ENCODE measurements at places on chromosomes 5 and 9.

- DNase-seq: no peak
Measured at GRCh38 chr5:61589946-61590345, 257.9 kb downstream of the ZSWIM6 start.

- DNase-seq: no peak
Measured at GRCh38 chr9:126842977-126843799, 17.3 kb upstream of the ZBTB34 start.

- no peak for DNase-seq
Measured at GRCh38 chr9:76510446-76510845, 51.5 kb downstream of the GCNT1 start.

GRCh38 chr9:89418882-89419640 is 78.9 kb downstream of the SEMA4D start:
- peak; percentile 68 for DNase-seq

GRCh38 chr5:144203750-144204596 is 33.3 kb downstream of the KCTD16 start:
- DNase-seq: peak; percentile 8

GRCh38 chr5:178293815-178294214 is 61.2 kb upstream of the PHYKPL start:
- DNase-seq: no peak

DNA sequence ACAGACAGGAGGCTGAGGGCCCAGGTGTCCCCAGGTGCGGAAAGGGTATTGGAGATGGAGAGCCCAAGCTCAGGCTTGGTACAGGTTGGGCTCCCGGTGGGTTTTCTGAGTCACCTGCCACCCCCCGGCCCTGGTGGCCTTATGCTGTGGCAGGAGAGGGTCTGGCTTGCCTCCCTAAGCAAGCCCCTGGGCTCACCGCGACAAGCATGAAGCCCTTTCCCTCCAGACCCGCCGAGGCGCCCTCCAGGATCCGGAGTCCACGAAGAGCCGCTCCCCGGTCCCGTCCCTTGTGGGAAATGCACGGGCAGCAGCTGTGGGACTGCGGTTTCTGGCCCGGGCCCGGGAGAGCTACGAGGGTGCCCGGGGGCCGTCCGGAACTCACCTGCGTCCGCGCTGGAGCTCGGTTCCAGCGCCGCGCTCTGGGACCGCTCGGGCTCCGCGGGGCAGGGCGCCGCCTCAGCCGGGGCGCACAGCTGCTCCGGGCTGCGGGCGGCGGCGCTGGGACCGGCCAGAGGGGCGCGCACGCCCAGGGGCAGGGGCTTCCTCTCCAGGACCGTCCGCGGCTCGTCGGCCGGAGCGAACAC is 757 bp downstream of the SAPCD2 start:
- DNase-seq: no peak

DNA sequence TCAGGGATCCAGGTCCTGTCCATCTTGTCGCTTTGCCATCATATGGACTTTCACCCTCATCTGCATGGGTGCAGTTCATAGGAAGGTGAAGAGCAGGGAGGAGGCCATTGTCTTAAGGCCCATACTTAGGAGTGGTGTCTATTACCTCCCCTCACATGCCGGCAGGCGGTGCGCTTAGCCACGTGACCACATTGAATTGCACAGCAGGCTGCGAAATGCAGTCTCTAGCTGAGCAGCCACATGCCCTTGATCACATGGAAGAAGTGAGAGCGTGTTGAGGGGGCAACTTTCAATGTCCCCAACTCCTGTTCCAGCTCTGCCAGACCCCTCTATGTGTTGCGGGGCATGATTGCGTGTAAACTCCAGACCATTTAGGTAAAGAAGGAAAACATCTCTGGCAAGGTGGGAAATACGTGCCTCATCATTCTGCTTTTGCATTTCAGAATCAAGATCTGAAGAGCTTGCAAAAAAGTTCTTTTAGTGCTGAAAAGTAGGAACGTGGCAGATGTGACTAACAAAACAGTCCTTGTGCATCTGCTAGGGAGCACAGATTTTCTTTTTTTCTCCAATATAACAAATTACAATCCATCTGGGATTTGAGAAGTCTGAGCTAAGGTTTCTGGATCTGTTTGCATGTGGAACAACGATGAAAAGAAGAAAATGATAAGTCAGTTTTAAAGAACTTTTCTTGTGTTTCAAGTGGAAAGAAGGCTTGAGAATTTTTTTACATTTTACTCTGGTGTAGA is 34.4 kb downstream of the ROPN1L start:
- DNase-seq: no peak

DNA sequence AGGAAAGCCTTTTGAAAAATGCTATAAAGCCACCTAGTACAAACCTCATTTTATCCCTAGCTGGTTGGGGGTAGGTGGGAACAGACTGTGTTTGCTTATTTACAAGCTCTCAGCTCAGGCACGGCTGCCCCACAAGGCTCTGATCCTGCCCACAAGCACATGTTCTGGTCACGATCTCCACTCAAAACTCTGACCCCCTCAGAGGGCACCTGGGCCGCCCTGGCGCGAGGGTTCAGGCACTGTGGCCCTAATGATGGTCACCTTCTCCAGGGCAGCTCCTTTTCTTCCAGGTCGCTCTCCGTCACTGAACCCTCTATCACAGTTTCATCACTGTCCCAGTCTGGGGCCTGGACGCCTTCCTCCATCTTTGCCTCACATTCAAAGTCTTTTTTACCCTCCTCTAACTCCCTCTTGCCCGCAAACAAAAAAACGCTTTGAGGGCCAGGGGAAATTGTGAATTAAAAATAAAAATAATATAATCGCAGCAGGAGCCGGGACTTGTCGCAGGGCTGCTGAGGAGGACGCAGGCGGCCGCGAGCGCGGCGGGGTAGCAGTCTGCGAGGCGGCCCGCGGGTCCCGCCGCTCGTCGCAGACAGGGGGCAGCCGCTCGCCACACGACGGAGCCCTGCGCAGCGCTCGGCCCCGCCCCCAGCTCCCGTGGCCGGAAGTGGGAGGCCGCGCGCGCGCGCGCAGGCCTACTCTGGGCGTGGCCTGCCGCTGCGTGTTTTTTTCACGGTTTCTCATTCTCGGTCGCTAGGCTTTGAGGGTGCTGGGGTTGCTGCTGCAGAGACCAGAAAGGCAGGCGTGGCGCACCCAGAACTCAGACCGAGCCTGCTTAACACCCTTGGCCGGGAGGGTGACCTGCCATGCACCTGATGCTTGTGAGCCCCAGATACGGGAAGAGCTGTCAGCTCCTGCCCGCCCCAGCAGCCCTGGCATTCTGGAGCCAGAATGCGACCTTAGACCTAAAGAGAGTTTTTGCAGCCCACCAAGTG is at the start of gene ANKRD31:
TSS of gene ANKRD31 (minus strand) at position 557 of the 995 bp plus-strand sequence. CDS start at position 365, 192 bp downstream.
- DNase-seq: peak; percentile 76

DNA sequence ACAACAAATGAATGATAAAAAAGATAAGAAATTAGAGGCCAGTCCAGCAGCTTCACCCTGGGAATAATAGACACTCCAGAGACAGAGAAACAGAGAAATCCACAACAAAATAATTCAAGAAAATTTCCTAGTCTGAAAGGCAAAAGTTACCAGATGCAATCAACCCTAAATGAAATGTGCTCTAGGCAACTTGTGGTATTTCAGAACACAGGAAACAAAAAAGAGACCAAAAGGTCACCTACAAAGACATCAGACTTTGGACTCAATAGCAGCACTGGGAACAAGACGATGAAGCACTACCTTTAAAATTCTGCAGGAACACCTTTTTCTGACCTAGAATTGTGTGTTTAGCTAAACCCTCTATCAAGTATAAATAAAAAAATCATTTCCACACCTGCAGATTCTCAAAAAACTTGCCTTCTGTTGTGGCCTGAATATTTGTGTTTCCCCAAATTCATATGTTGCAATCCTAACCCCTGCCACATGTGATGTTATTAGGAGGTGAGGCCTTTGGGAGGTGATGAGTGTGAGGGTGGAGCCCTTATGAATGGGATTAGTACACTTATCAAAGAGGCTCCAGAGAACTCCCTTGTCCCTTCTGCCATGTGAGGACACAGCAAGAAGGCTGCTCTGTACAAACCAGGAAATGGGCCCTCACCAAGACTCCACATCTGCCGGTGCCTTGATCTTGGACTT is 5.9 kb upstream of the MAPK9 start:
- no peak for DNase-seq

DNA sequence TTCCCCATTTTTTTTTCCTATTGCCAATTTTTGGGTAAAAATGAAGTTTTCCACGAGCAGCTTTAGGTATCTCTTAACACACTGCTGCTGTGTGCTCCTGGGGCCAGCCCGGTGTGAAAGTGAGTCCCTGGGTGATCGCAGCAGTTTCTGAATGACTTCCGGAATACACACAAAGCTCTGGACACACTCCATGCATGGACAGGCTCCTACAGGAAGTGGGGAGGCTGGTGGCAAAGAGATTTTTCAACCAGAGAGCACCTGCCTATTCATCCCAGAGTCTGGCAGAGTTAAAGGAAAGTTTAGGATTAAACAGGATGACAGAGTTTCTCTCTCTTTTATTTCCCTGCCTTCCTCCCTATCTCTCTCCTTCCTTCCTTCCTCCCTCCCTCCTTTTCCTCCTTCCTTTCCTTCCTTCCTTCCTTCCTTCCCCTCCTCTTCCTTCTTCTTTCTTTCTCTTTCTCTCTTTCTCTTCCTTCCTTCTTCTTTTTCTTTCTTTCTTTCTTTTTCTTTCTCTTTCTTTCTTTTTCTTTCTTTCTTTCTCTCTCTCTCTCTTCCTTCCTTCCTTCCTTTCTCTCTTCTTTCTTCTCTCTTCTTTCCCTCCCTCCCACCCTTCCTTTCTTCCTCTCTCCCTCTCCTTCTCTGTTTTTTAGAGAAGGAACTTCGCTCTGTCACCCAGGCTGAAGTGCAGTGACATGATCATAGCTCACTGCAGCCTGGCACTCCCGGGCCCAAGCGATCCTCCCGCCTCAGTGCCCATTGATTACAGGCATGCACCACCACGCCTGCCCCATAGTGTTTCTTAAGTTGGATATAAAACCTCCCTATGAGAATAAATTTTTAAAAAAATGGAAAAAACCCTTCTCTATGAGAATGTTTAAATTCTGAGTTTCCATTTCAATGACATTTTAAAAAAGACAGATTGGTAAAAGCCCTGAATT is 38.7 kb upstream of the UBTD2 start:
- no peak for DNase-seq

DNA sequence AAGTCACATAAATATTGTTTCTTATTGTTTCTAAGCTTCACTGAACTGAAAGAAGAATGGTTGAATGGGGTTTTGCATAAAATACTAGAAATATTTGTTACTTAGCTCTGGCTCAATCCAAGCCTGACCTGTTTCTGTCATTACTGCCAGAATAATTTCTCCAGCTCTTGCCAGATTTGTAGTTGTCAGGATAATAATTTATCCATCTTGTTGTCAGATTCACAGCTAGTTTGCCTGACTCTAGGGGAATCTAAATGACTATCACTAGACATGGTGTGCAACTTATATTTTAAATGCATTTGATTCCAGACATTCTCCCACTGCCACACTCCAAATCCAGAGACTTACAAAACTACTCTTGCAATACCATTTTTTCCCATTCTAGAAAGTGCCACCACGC is 422.7 kb downstream of the ZSWIM6 start:
- no peak for DNase-seq

GRCh38 chr5:136057401-136058038 is 28.7 kb downstream of the TGFBI start:
- no peak for DNase-seq

DNA sequence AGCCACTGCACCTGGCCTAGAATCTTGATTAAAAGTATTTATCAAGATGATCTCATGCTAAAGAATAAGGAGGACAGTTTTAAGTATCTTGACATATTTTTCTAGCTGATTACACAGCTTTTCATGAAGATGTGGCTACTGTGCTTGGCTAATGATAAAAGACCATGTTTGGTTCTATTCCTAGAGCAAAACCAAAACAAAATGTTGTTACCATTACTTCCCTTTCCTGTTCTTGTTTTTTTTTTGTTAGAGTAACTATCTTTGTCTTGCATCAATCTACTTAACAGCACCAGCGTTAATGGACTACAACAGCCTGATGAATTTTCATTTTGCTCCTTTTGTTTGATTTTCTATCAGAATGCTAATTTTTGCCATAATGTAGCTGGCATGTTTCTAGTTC is 86.2 kb upstream of the DHFR start:
- DNase-seq: no peak

DNA sequence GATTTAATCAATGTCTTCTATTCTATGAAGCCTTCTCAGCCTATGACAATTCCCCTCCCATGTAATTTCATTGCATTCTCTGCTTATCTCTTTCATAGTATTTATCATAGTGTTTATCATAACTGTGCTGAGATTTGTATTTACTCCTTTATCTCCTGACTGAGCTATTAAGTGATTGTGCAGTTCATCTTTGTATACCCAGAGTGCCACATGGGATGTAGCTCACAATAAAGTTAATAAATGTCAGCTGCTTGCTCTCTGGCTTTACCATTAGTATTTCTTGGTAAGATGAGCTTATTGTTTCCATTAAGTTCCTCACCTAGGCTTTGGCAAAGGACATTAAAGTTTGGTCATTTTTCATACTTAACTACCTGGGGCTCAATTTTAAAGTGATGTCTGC is 275.1 kb upstream of the MPDZ start:
- DNase-seq: no peak

- no peak for DNase-seq
Measured at GRCh38 chr5:33166522-33166921, 274.2 kb upstream of the TARS1 start.

GRCh38 chr9:115005322-115005721 is 74.9 kb upstream of the TNFSF8 start:
- no peak for DNase-seq

- no peak for DNase-seq
Measured at GRCh38 chr5:56815658-56816545, 553 bp downstream of the MAP3K1 start.

DNA sequence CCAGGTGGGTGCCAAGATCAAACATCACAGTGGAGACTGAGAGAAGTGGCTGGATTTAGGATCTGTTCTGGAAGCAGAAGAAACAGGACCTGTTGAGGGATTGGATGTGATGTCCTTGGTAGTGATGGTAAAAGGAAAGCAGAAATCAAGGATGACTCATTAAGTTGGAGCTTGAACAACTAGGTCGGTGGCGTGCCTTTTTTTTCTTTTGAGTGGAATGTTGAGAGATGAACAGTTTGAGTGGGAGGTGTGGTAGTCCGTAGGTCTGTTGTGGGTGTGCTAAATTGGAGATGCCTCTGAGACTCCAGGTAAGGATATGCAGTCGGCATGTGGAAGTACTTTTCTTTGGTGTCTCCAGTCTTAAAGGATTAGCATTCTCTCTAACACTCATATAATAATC is 92.1 kb upstream of the IL12B start:
- no peak for DNase-seq

DNA sequence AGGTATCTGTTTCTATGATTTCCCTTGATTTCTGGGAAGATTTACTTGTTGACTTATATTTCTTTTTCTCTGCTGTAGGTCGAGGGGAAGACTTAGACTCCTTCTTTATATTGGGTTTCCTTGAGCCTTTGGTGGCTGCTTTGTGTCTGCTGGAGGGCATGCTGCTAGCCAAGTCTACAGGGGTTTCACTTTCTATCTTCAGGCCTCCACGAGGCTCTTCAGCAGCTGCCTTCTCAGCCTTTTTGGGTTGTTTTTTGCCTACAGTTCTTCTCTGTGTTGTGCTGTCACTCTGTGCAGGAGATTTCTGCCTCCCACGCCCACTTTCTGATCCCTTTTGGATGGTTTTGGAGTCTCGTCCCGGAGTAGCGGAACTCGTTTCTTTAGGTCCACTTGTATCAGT is 23.2 kb downstream of the LEAP2 start:
- DNase-seq: no peak
